ENCODE measurements at places on chromosomes 5 and 9. TPM values are rescaled to one million over a fixed set of nuclear protein-coding genes. Genes with fewer than 3 reads are reported as not detected.

GRCh38 chr5:147849226-147849625, 17.8 kb upstream of the SPINK1 start:
- DNase-seq = no peak

The FOXD4L3 gene
- polyA plus RNA-seq = not detected

DNA sequence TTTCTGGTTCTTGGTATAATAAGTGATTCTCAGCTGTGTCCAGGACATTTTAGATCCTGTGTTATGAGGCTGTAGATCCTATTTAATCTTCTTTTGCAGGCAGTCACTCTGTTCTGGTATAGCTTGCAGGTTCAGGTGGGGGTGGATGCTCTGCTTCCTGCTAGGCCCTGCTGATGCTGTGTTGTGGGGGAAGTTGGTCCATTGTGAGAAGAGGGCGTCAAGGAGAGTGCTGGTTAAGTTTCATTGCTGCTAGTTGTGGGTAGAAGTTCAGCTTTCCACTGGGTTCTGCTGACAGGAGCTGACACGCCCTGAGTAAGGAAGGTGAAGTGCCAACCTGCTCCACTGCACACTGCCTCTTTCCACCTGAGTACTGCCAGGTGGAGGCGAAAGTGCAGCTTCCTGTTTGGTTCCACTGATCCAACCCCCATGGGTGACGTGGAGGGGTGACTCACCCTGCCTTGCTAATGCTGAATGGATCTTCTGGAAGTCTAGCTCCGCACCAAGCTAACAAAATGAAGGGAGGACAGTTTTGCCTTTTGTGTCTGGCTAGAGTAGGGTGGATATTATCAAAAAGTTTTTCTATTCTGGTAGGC, 16.3 kb downstream of the NMRK1 start:
- no peak for DNase-seq

GRCh38 chr5:124701873-124702425, 44.5 kb downstream of the ZNF608 start:
- DNase-seq = no peak

The RICTOR gene
- polyA plus RNA-seq = 29.3 TPM

The KIAA1191 gene
- polyA plus RNA-seq = 134 TPM

DNA sequence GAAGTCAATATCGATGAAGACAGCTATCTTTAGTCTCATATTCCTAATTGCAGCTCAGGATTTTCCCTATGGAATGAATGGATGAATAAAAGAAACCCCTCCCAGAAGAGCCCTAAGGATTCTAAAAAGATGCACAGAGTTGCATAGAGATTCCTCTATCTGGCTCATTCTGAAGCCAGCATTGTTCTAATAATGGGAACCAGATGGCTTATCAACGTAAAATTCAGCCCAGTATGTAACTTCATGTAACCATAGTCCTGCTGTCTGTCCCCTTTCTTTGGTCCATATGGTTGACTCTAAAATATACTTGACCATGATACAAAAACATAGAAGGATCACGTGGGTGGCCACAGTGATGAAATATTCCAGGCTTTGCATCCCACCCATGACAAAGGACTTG, 508.6 kb downstream of the RASEF start:
- no peak for DNase-seq

DNA sequence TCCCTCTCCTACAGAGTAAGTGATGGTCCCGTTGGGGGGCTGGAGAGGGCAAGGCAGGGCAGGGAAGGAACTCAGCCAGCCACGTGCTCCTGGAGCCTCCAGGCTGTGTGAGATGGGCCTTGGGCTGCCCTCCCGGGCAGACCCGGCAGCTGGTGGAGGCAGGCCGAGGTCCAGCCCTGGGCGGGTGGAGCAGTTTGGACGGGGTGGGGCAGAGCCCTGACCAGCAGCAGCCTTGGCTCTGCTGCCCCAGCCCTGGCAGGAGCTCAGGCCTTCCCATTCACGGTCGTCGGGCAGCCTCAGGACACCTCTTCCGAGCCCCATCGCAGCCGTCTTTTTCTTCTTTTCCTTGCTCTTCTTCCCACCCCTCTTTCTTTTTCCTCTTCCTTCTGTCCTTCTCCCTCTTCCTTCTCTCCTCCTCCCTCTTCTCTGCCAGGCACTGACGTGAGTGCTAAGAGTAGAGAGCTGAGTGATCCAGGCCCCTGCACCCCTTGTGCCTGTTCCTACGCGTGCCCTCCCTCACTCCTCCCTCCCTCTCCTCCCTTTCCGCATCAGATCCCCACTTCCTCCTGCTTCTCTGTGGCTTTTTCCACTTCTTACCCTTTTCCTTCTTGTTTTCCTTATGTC, 42.8 kb downstream of the AMBP start:
- no peak for DNase-seq

DNA sequence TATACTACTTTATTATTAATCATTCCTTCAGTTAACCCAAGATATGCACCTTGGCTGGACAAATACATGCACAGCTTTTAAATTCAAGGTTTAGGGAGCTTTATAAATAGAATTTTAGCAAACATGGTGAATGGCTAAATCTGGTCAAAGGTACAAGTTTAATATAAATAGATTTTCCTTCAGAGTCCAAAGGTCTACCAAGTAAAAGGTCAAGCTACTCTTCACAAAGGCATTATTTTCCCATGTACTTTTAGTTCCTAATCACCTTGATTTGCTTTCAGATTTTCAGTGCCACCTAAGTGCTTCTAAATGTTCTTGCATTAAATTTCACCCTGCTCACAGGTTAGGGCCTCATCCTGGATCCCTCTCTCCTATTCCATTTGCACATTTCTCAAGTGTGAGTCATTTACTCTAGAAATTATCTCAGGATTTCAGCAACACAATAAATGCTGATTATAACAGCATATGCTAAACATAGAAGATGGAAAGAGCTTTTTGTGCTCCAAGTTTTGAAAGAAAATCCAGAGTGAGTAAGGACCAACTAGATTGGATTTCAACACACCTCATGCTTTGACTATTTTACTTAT, 459.4 kb upstream of the ITGA1 start:
- no peak for DNase-seq

The CDX1 gene
- 0.89 TPM for polyA plus RNA-seq

- DNase-seq = no peak
Measured at GRCh38 chr9:76717176-76717575, 47.1 kb upstream of the PCA3 start.

DNA sequence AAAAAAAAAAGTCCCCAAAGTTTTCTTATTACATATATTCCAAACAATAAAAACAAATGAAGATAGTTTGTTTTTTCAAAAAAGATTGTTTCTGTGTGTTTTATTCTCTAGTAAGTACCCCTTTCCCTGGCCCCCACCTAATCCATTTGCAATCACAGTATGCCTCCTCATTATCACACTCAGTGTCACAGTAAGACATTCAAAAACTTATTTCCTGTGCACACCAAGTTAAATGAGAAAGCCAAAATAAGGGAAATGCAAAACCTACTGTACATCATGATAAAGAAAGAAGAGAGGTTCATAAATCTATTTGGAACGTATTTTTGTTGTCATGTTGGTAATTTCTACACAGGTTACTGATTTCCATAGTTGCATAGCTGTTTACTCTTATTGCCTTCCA, 62.3 kb downstream of the ST8SIA4 start:
- no peak for DNase-seq

DNA sequence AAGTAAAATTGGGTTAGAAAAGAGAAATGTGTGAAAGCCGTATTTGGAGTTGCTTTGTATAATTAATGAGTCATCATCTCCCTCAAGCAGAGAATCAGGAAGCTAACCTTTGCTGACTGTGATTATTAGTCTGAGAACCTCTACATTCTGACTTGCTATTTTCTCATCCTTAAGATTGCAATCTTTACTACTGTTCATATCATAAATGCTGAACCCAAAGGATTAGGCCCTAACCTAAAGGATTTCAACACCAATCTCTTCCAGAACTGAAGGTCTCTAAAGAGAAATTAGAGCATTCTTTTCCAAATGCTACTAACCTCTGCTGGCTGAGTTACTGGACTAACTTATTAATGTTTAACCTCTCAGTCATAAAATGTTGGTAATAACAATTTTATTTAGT, 538.1 kb upstream of the MEF2C start:
- DNase-seq = no peak

The JAK2 gene
- 11.3 TPM for polyA plus RNA-seq

The GABRA1 gene
- 0.14 TPM for polyA plus RNA-seq

DNA sequence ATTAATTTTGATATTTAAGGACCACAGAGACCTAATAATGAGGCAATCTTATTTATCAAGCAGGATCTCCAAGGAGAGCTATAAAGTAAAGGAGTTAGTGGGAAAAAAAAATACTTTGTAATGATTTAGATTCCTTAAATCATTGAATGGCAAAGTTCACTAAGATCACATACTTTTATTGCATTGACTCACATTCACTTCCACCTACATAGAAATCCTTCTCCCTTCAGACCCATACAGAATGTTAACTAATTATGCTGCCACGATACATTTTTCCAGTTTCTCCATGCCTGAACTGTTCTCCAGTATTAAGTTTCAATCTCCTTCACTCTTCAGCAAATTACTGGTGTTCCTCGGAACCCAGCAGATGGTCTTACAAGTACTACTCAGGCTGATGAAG, 388.7 kb downstream of the EFNA5 start:
- no peak for DNase-seq

GRCh38 chr5:87278590-87279100, 11.0 kb downstream of the RASA1 start:
- no peak for DNase-seq

The TMEM215 gene
- polyA plus RNA-seq = 0.15 TPM

GRCh38 chr5:118863345-118863744, 125.0 kb downstream of the DTWD2 start:
- no peak for DNase-seq

GRCh38 chr9:72540348-72540873, 19.0 kb downstream of the TMC1 start:
- DNase-seq = no peak

All from renal pelvis (tissue), 12 donors.